NCI-H748 treated with DMSO at 0.1 percent for 48 hours (cell line): ENCODE measurements at places on chromosomes 2 and 18.

DNA sequence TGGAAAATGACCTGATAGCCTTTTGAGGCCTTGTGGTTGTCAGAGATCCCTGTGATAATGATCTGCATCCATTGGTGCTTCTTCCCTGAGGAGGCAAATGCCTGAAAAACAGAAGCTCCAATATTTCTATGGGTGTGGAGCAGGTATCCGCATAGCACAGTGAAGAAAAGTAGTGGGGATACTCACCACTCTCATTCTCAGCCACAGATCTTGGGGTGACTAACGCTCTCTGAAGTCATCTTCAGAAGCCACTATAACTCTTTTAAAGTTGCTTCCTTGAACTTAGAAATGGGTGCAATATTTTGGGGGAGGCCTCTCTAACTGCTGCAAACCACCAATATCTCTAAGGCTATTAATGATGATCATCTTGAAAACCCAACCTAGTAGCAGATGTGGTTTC lies 46.2 kb downstream of the ARHGAP15 start:
- no peak for DNase-seq

DNA sequence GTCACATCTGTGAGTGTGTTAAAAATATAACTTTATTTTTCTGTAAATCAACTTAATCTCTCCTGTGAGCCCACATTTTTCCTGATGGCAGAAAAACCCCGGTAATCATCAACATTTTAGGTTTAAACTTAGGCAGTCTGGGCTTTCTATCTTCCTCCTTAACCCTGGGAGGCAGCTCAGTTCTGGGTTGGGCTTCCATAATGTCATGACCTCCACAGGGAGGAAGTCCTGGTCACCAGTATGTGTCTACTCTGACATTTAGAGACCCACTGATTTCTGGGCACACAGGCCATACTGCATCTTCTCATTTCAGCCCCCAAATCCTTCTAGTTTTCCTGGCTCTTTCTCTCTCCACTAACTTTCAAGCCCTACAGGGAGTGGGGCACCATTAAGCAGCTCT lies 181.2 kb downstream of the DYSF start:
- DNase-seq, result no peak

DNA sequence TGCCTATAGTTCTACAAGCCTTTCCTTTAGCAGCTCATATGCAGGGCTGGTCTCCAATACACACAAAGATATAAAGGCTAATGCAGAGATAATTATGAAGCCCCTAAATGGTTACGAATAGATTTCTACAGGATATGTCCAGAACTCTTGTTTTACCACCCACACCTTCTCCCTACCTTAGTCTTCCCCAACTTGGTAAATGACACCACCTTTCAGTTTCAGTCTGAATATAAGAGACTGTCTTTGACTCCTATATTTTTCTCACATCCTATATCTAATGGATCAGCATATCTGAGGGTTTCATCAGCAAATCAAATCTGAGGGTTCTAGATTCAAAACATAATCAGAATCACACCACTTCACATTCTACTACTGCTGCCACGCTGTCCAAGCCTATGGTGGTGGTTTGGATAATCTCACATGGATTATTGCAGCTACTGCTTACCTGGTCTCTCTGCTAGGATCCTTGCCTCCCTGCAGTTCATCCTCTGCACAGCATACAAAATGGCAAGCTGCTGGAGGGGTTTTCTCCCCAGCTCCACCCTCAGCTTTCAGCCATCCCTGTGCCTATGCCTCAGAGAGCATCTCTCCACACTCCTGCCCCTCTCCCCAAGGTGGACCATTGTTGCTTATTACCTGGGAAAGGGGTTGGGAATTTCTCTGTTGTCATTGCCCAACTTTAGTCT lies 178.0 kb upstream of the SPOPL start:
- no peak for DNase-seq

GRCh38 chr2:128347171-128347558 lies 28.5 kb upstream of the HS6ST1 start:
- no peak for DNase-seq

GRCh38 chr18:63832470-63832869 lies 55.0 kb upstream of the SERPINB2 start:
- DNase-seq, result no peak

DNA sequence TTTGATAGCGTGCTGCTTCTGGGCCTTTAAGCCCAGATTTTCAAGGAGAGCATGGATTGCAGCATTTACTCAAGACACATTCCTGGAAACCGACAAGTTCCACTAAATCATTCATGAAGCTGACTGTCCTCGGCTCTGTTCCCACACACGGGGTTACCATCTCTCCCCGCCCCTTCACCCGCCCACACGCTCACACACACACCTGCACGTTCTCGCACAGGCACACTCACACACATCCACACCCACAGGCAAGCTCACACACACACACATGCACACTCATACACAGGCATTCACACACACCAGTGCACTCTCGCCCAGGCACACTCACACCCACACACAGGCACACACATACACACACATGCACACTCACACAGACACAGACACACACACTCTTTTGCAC lies 150.0 kb upstream of the AGAP1 start:
- DNase-seq, result no peak
